Hepatocyte (in vitro differentiated cells): ENCODE measurements at places on chromosomes 3 and 15. TPM values are rescaled to one million over a fixed set of nuclear protein-coding genes. Genes with fewer than 3 reads are reported as not detected.
A peak's percentile ranks its signal among the peaks of the same experiment; 100 is the strongest.

GRCh38 chr15:28994142-28994830, 108.5 kb downstream of the APBA2 start:
- no peak for DNase-seq

DNA sequence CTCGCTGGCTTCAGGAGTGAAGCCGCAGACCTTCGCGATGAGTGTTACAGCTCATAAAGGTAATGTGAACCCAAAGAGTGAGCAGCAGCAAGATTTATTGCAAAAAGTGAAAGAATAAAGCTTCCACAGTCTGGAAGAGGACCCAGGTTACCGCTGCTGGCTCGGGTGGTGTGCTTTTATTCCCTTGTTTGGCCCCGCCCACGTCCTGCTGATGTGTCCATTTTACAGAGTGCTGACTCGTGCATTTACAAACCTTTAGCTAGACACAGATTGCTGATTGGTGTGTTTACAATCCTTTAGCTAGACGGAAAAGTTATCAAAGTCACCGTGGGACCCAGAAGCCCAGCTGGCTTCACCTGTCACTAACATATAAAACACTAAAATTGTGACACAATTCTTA, 1464.5 kb downstream of the ZPLD1 start:
- DNase-seq, result no peak

DNA sequence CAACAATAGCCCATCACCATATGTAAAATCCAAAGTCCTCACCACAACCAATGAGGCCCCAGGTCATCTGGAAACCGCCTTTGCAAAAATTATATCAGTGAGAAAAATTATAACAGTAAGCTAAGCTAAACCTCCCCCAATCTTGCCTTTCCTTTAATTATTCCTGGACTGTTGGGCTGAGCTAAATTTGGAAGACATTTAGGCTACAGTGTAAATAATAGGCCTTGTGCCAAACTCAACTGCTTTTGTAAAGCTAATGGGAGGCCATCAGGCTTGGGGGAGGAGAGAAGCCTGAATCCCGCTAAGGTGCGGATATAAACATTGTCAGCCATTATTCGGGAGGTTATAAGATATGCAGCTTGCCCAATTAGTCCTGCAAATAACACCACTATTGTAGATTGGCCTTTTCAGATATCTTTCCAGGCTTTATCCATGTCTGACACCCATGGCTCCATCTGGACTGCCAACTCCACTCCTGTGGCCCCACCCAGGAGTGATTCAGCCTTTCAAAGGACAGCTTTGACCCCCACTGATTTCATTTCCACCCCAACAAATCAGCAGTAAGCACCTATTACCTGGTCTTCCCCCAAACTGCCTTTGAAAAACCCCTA, 53.0 kb upstream of the CA12 start:
- DNase-seq, result no peak

DNA sequence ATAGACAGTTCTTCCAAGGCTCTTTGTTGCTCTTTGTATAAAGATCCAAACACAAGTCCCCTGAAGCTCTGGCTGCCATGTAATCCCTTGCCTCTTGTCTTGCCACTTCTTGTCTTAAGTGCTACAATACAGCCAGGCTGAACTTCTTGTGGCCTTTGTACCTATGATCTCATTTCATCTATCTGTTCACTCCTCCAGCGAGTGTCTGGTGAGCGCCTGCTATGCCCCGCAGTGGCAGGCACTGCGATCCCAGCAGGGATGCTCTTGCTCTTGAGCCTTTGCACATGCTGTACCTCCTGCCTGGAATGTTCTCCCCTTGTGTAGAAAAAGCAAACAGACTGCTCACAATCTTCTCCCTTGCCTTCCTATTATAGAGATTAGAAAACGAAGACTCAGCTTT, 81.9 kb upstream of the ADPGK start:
- DNase-seq, result peak; percentile 35

FBXL2 gene
- polyA plus RNA-seq, result 15.7 and 18.7 TPM in 2 replicates

DNA sequence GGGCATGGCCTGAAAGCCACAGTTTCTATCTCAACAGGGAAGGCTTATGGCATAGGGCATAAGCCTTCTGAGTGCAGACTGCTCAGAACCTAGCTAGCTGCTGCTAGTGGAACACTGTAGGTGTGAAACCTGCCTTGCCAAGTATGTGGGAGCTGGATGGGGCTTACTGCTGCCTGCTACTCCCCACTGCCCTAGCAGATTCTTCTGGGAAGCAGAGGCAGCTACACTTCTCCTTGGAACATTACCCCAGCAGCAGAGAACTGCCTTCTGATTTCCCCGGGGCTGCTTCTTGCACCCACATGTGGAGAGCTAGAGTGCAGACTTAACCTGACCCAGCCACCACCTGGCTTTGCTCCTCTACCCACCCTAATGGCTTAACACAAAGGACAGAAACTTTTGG, 215.7 kb downstream of the POLQ start:
- no peak for DNase-seq

DNA sequence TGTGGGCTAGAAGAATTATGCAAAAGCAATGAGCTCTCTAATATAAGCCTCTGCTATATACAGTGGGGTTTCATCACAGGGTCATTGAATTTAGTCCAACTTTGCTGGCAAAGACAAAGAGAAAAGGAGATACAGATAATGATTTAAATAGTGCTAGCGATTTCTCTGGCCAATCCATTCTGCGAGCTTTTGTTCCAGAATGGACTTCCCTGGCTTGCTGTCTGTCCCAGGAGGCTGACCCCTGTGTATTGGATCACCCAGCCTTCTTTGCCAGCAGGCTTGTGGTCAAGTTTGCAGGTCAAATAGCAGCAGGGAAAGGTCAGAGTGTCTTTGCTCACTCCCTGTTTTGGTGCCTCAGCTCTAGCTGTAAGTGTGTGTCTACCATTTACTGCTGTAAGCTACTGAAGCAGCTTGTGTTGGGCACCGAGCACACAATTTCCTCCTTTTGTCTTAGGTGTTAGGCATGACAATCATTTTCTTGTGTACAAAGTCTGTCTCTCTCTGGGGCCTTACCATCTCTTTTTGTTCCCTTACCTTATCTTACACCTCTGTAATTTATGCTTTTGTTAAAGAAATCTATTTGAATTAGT, 55.7 kb downstream of the UNC13C start:
- DNase-seq, result no peak

GRCh38 chr15:62758126-62758951, 284.2 kb upstream of the TPM1 start:
- no peak for DNase-seq

GRCh38 chr3:125651244-125651643, 55.9 kb upstream of the OSBPL11 start:
- DNase-seq, result no peak

GRCh38 chr3:194736277-194736895, 50.7 kb downstream of the FAM43A start:
- no peak for DNase-seq

- no peak for DNase-seq
Observed at GRCh38 chr15:74789741-74790079, 7.8 kb downstream of the CSK start.

GRCh38 chr3:71012971-71013370, 570.6 kb downstream of the FOXP1 start:
- no peak for DNase-seq

GXYLT2 gene
- 24.9 and 27.4 TPM in 2 replicates for polyA plus RNA-seq

GRCh38 chr15:87874896-87875711, 381.4 kb downstream of the NTRK3 start:
- DNase-seq, result peak; percentile 55

GRCh38 chr15:51620641-51621040, 1.9 kb downstream of the DMXL2 start:
- DNase-seq, result peak; percentile 13

OCA2 gene
- polyA plus RNA-seq, result 19.8 and 27.7 TPM in 2 replicates

LRTM1 gene
- polyA plus RNA-seq, result 0.23 TPM in 1 of 2 replicates, not detected in the other

RARRES1 gene
- polyA plus RNA-seq, result 36.9 and 40.7 TPM in 2 replicates

DNA sequence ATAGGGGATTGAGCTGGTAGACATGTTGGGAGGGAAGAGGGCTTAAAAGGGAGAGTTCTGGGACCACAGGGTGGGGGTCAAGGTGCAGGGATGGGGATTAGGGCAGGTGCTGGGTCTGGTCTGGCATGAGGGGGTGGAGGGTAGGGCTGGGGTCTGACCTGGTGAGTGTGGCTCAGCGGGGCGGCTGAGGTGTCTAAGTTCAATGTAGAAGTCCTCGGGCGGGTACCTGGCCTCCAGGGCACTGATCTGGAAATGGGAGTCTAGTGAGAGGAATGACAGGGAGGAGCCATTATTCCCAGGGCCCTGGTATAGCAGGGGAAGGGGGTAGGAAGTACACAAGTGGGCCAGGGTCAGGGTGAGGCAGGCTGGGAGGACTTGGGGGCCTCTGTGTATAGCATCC, 39.6 kb downstream of the RAB11A start:
- DNase-seq, result no peak

BFSP2 gene
- not detected in 2 replicates for polyA plus RNA-seq

- DNase-seq, result no peak
Observed at GRCh38 chr3:167653155-167653554, 587 bp downstream of the WDR49 start.
